ENCODE measurements at places on chromosomes 5 and 9. TPM values are rescaled to one million over a fixed set of nuclear protein-coding genes. Genes with fewer than 3 reads are reported as not detected.

The FAM240B gene
- not detected for total RNA-seq

DNA sequence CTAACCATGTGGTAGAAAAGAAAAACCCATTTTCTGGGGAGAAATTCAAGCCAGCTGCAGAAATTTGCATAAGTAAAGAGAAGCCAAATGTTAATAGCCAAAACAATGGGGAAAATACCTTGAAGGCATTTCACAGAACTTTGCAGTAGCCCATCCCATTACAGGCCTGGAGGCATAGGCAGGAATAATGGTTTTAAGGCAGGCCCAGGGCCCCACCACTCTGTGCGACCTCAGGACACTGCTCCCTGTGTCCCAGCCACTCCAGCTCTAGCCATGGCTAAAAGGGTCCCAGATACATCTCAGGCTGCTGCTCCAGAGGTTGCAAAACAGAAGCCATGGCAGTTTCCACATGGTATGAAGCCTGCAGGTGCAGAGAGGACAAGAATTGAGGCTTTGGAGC, 253.3 kb downstream of the CTNND2 start:
- no peaks in the 10 kb centered on the region for H3K4me1 ChIP-seq
- DNase-seq, result no peak
- no peak overlapping the region for H3K27ac ChIP-seq
- H3K36me3 ChIP-seq, result no peaks in the 10 kb centered on the region
- no peaks in the 10 kb centered on the region for H3K27me3 ChIP-seq
- no peak overlapping the region for H3K4me3 ChIP-seq

DNA sequence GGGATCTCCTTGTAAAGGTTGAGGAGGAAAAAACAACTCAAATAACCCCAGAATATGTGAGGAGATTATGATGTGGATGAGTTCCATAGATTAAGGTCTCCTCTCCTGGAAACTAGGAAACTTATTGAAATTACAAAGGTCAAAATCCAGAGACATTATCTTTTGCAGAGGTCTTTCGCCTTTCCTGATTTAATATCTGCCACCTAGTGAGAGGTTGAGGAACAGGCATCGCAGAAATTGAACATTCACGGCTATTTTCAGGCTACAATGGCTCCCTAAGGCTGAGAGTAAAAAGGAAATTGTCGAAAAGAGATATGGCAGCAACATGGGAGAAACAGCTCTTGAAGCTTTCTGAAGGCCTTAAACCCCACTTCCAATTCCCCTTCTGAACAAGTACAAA, 127.5 kb upstream of the PLCXD3 start:
- H3K36me3 ChIP-seq, result no peaks in the 10 kb centered on the region
- no peak overlapping the region for H3K4me3 ChIP-seq
- no peak for DNase-seq
- no peaks in the 10 kb centered on the region for H3K4me1 ChIP-seq

DNA sequence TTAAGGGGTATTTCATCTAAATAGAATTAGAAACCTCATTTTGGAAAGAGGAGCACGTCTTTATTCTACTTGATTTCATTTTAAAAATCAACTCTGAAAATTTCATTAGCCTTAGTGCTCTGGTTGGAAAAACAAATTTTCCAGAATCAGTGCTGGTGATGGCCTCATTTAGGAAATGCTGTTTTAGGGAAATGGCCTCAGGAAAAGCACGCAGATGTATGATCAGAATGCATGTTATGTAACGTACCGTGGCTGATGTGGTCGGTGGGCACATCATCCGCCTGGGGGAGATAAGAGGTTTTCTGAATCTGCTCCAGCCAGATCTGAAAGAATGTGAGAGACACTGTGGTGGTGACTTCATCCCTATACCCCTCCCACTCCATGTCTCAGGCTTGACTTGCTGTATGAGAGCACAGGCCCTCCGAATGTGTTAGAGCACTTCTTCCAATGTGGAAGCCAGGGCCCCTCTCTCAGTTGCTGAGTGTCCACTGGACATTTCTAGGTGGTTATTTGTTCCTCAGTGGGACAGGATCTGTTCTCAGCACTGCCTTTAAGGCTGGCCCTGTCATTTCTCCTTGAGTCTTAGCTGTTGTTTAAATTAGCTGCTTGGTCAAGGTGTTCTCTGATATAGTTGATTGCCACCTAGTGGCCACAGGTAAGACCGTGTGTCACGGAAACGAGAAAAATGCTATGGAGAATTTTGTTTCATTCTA, 96.5 kb downstream of the ARHGAP26 start:
- no peak overlapping the region for H3K4me3 ChIP-seq
- H3K27ac ChIP-seq, result no peak overlapping the region
- H3K27me3 ChIP-seq, result no peaks in the 10 kb centered on the region
- peaks cover 48% of the 10 kb centered on the region for H3K4me1 ChIP-seq
- H3K36me3 ChIP-seq, result no peaks in the 10 kb centered on the region

All from activated CD8-positive, alpha-beta T cell treated with anti-CD3 and anti-CD28 coated beads for 36 hours (primary cell).